ENCODE measurements at places on chromosomes 13 and 19.

DNA sequence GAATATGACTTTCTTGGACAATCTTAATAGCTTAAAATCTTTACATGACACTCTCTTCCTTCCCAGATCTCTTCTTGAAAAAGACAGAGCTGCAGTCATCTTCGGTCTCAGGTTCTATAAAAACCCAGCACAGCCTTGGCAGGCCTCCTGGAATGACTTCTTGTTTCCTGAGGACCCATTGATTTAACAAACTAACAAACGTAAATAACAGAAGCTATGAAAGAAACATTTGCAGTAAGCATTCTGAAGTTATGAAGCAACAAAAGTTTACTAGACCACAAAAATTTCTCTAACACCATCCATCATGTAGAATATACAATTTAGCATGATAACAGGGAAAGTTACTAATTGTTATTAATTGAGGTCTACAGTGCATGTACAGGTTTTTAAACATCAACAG is 62.8 kb upstream of the STARD13 start:
- no peak for DNase-seq

DNA sequence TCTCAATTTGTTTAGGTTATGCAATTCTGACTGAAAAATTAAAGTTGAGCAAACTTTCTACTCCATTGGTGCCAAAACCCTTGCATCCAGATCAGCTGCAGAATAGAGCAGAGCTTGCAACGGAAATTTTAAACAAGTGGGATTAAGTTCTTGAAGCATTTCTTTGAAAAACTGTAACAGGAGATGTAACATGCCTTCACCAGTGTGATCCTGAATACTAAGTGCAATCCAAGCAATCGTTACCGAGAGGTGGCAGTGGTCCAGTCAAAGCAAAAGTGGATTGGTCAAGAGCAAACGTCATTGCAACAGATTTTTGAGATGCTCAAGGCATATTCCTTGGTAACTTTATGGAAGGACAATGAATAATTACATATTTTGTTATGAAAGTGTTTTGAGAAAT is 841.1 kb upstream of the SLITRK5 start:
- no peak for DNase-seq

GRCh38 chr13:111177921-111178320 is 62.8 kb downstream of the ARHGEF7 start:
- no peak for DNase-seq

DNA sequence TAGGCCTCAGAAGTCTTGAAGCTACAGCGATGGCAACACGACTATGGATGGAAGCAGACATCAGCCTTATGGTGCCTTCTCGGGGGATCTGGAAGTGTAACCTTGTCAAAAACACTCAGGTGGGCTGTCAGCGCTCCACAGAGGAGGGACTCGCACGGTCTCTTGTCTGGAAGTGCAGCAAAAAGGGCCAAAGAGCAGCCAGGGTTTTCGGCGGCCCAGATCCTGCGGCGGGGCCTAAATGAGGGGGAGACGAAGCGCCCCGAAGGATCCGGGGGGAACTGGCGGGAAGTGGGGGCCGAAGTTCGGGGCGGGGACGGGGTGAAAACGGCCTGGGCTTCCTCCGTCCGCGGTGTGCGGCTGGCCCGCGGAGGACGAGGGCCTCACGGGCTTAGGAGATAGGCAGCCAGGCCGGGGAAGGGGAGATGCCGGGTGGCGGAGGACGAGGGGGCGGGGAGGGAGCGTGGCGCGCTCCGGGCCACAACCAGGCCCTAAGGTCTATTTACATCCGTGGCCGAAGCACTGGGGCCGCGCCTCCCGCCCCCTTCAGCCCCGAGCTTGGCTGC is 637 bp downstream of the RANBP3 start:
- DNase-seq: no peak

- DNase-seq: no peak
Measured at GRCh38 chr13:25904830-25905229, 147.0 kb downstream of the SHISA2 start.

DNA sequence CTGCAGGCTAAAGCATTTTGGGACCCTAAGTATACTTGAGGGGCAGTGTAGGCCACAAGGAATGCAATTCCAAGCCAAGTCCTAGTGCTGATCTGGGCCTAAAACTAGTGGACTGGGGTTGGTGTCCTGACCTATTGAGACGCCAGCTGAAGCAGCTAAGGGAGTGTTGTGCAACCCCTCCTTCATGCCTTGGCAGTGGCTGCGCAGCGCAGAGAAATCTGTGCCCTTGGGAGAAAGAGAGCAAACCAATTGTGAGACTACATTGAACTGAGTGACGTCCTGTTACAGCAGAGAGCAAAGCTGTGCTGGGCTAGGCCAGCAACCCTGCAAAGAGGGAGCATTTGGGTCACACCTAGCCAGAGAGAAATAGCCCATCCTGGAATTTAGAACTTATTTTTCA is 2715.0 kb upstream of the PCDH20 start:
- no peak for DNase-seq

DNA sequence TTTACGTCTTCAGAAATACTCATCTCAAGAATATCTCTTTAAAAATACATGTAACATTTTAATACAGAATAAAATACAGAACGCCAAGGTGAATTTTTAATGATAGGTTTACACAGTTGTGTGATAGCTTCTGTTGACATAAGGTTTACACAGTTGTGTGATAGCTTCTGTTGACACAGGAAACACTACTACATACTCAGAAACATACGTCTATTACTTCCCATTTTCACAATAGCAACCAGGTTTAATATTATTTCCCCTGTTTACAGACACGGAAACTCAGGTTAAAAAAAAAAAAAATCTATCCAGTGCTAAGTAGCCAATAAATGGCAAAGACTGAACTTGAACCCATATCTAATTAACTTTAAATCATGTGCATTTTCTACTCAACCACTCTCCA is 571.2 kb downstream of the LIG4 start:
- no peak for DNase-seq

All from naive thymus-derived CD4-positive, alpha-beta T cell (primary cell).